ENCODE measurements at places on chromosomes 7 and 10.

DNA sequence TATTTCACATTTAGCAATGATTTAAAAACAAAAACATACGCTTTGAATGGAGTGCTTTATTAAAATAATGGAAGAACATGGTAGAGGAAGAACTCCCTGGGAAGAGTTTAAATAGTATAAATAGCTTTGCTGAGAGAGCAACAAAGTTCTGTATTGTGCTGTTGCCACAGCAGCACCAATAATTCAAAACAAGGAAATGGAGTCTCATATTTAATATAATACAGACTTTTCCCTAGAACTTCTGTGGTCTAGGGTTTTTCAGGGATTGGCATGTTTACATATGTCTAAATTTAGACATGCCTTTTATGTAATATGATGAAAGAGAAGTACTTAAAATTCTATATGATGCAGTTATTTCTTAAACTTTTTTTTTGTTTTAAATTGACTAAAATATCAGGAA lies 217.2 kb upstream of the HDAC9 start:
- DNase-seq = no peak

DNA sequence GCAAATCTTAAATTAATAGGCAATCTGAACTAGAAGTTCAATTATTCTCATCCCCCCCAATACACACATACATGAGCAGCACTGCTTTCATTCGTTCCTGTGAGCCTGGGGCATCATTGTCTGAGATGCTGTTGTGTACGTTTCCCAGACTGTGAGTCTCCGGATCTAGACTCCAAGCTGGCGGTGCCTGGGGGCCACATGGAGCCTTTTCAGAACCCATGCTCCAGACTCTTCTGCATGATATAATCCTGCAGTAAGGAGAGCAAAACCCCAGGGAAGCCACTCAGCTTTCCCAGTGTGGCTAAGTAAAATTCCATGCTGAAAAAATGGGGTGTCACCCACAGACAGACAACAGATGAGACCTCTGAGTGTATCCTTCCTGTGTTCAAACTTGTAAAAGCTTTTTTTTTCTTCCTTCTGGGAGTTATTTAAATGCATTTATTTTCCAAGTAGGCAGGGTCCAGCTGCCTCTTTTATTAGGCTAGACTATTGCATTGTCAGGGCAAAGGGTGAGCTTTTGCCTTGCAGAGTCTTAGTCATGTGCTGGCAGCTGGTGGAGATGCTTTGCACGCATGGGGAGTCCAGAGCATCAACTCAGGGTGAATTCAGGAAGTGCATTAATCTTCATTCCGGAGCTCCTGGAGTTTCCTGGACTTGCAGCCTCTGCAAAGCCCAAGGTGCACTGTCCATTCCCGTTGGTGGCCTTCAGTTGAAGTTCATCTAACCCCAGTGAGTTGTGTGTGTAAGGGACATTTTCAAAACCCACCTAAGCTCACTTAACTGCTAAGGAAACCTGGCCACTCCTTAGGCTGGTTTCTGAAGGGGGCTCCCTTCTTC lies 185.7 kb upstream of the ADO start:
- DNase-seq = no peak

GRCh38 chr10:22433875-22434274 lies 88.6 kb downstream of the SPAG6 start:
- DNase-seq = no peak

GRCh38 chr7:867001-867405 lies 9.4 kb upstream of the GET4 start:
- DNase-seq = no peak

DNA sequence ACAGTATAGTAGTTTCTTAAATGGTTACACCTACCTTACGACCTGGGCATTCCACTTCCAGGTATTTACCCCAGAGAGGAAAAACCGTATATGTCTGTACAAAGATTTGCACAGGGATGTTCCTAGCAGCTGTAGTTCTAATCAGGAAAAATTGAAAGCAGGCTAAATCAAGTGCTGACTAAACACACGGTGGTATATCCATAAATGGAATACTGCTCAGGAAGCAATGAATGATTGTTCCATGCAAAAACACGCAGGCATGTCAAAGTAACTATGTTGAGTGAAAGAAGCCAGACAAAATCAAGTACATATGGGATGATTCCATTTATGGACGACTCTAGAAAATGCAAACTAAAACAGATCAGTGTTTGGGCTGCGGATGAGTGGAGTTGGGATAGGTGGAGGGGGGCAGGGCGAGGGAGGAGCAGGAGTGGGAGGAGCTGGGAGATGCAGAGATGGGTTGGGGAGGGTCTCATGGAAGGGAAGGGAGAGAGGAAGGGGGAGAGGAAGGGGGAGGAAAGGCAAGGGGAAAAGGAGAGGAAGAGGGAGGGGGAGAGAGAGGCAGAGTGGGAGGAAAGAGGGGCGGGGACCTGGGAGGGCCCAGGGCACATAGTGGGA lies 484 bp upstream of the MSRB2 start:
- DNase-seq = no peak

Measured in D341Med (cell line).